DND-41 (cell line): ENCODE measurements at places on chromosomes 13 and 19.

- peak; percentile 41 for DNase-seq
These were observed at the start of gene GRIN3B for GRCh38 chr19:1000095-1000494. Gene GRIN3B (plus strand): TSS chr19:1000419. CDS start chr19:1000438, 19 bp downstream.

DNA sequence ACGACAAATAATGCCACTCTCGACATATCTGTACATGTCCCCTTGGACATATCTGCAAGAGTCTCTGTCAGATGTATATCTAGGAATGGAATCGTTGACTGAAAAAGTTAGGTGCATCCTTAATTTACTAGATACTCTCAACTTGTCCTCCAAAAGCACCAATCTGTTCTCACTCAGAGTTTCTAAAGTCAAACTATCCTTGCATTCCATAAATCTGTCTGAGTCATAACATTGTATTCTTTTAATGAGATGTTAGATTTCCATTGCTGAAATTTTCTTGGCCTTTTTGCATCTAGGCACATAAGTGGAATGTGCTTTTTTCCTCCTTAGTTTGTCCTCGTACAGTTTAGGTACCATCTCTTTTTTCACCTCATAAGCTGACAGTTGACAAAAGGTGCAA lies 139.8 kb downstream of the PTPRS start:
- no peak for DNase-seq

DNA sequence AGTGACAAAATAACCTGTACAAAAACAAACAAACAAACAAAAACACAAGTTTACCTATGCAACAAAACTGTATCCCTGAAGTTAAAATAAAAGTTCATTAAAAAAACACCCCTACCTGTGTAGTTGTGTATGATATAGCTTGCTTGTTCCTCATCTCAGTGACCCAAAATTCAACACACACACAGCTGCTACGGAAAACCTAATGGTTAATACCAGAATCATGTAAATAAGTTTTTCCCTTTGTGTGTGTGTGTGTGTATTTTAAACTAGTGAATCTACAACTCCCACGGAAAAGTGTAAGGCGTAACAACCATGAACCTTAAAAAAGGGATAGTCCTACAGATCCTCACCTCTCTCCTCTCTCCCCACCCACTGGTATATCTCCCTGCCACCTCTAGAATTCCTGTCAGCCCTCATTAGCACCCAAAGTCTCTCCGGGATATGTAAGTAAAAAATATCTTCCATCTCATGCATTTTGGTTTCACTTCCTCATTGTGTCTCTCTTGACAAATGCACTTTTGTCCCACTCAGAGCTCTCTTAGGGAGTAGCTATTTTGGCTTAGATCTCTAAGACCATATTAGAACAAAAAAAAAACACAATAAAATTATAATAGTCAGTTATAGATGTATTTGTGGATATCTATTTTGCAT lies 2236.5 kb downstream of the PCDH9 start:
- DNase-seq = no peak

DNA sequence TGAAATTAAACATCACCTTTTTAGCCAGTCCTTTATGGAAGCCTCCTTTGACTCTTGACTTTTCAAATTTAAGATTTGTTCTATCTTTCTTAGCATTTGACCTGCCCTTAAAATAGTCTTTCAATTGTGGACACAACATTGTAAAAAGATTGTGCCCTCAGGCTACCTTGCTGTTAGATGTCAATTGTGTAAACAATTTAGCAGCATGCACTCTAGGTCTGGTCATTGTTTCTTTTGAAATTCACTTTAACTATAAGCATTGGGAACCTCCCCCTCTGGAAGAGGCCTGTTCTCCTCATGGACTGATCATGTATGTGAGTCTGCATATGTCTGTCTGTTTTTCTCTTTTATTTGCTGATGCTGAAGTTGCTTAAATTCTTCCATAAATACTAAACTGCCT lies 31.5 kb upstream of the PABPC3 start:
- DNase-seq = no peak

- DNase-seq = no peak
These were observed 13.6 kb downstream of the ZSWIM4 start for GRCh38 chr19:13808856-13809255.

DNA sequence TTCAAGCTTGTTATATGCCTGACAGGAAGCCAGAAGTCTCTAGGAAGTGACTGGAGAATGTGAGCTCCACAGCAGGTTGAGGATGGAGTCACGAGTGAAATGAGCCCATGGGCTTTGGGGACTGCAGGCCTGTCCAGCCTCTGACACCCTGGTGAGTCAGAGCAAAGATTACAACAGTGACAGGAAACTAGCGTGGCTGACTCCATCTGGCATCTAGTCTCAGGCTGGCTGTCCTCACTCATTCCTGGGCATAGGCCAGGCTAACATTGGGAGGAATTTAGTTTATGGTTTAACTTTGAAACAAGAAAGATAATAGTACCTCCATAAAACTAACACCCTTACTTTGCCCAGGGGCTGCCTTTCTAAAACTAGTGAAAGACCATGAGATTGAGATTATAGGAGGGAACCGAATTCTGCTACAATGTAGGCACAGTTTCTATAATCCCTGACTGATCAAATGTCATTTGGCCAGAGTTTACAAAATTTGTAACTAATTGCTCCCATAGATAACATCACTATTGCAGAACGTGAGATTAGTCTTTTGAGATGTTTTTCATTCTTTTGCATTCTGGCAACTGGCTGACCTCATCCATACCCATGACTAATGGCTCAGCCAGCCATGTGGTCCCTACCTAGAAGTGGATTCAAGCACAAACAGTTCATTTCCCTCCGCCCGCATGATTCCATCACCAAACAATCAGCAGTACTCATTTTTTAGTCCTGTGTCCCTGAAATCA lies 28.4 kb downstream of the PSG1 start:
- no peak for DNase-seq

DNA sequence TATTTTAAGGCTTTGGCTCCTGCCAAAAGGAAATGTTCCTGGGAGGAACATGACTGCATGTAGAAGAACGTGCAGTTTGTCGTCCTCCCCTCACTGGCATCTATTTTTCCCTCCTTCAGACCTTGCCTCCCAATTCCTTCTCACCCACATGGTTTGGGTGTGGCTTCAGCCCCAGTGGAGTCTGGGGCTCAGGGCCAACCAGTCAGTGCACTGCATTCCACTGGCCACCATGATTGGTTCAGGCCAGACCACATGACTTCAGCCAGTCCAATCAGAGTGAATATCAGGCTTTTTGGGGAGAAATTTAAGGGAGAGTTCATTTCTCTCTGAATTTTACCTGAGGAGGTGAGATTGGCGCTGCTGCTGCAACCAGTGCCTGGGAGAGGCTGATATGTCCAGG lies 171.6 kb downstream of the ZIC5 start:
- DNase-seq = no peak

GRCh38 chr13:110168999-110169933 lies 137.7 kb downstream of the COL4A1 start:
- no peak for DNase-seq

GRCh38 chr19:14412324-14412995 lies 6.7 kb downstream of the DDX39A start:
- DNase-seq = no peak

DNA sequence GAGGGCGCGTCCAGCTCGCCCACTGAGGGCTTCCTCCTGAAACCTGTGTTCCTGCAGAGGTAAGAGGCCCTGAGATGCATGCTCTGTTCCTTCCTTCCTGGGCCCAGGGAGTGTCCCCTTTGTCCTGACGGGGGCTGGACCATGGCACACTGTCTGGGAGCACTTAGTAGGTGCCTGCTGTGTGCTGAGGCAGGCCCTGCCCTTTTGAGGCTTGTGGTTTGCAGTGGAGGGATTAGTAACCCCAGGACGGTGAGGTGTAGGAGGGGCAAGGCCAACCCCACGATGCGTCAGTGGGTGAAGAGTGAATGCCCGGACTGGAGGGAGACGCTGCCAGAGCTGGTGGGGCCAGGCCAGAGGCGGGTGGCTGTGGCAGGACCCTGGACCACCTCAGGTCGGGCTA lies 11.2 kb upstream of the F2RL3 start:
- DNase-seq = no peak

DNA sequence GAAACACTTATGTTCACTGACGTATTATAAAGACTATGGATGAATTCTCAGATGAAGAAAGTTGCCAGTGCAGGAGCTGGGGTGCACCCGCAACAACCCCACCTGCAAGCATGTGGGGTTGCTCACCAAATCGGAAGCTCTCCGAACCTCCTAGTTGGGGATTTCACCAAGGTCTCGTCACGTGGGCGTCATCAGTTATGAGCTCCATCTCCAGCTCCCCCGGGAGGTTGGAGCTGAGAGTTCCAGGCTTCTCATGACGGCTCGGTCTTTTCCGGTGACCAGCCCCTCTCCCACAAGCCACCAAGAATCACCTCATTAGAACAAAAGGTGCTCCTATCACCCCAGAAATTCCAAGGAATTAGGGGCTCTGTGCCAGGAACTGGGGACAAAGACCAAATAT lies 46.1 kb upstream of the TUBGCP3 start:
- DNase-seq = no peak
